Spinal cord (tissue), 10 donors: ENCODE measurements at places on chromosomes 11 and 22. TPM values are rescaled to one million over a fixed set of nuclear protein-coding genes. Genes with fewer than 3 reads are reported as not detected.

EMSY gene
- total RNA-seq = 31.8 TPM

MGAT3 gene
- total RNA-seq = 30.0 TPM

APOL4 gene
- total RNA-seq = 28.5 TPM

SERHL2 gene
- total RNA-seq = 4.7 TPM

MOV10L1 gene
- total RNA-seq = 3.3 TPM

RAB38 gene
- total RNA-seq = 4.7 TPM

STK33 gene
- total RNA-seq = 31.1 TPM

OR6A2 gene
- total RNA-seq = 0.11 TPM

GAS2 gene
- 52.4 TPM for total RNA-seq

ZNF280B gene
- 5.0 TPM for total RNA-seq

CNTN5 gene
- 13.2 TPM for total RNA-seq

DRD2 gene
- total RNA-seq = 0.69 TPM

SYCE3 gene
- total RNA-seq = not detected

PRRG4 gene
- total RNA-seq = 0.61 TPM

CHRM1 gene
- total RNA-seq = 4.4 TPM

C22orf31 gene
- not detected for total RNA-seq

ANGPTL5 gene
- total RNA-seq = 4.7 TPM

HOATZ gene
- total RNA-seq = 3.4 TPM

SYT13 gene
- 21.5 TPM for total RNA-seq

SMIM35 gene
- total RNA-seq = 0.06 TPM

NELL1 gene
- 57.9 TPM for total RNA-seq

CBLIF gene
- not detected for total RNA-seq

KLHL35 gene
- 7.6 TPM for total RNA-seq

KCNE3 gene
- total RNA-seq = 4.7 TPM

MEN1 gene
- 12.4 TPM for total RNA-seq

POTEH gene
- total RNA-seq = not detected

CHRM4 gene
- 1.0 TPM for total RNA-seq

PDXP gene
- total RNA-seq = 44.3 TPM

CAVIN3 gene
- 19.1 TPM for total RNA-seq

TEF gene
- total RNA-seq = 18.0 TPM

C11orf97 gene
- total RNA-seq = 0.69 TPM

PHOX2A gene
- total RNA-seq = 0.17 TPM

ZP1 gene
- not detected for total RNA-seq

MN1 gene
- total RNA-seq = 9.9 TPM

TIGD3 gene
- 1.4 TPM for total RNA-seq

TBC1D22A gene
- 10.0 TPM for total RNA-seq

MMP27 gene
- not detected for total RNA-seq

NPAT gene
- 30.3 TPM for total RNA-seq

PARVG gene
- total RNA-seq = 6.0 TPM

KCNQ1OT1 gene
- total RNA-seq = 9.8 TPM

CEND1 gene
- total RNA-seq = 13.0 TPM

PLA2G3 gene
- 0.77 TPM for total RNA-seq

YIF1A gene
- 82.1 TPM for total RNA-seq

LYVE1 gene
- 44.8 TPM for total RNA-seq

GDPD5 gene
- 30.0 TPM for total RNA-seq

OR5A1 gene
- total RNA-seq = not detected

C11orf16 gene
- total RNA-seq = not detected

OR2D3 gene
- total RNA-seq = not detected

KDM4D gene
- total RNA-seq = 1.4 TPM

TMEM121B gene
- total RNA-seq = 2.1 TPM

TXN2 gene
- total RNA-seq = 39.0 TPM

APBB1 gene
- total RNA-seq = 117 TPM

UBQLNL gene
- total RNA-seq = 0.55 TPM

FAM89B gene
- total RNA-seq = 7.0 TPM

C11orf42 gene
- total RNA-seq = not detected

CALCA gene
- 17.6 TPM for total RNA-seq

OR4C5 gene
- not detected for total RNA-seq

ELMOD1 gene
- 17.2 TPM for total RNA-seq

WNT11 gene
- 6.0 TPM for total RNA-seq
